Activated T-cell treated with anti-CD3 and anti-CD28 coated beads, Interleukin-2, amount 50 U/mL, for 72 hours (primary cell): ENCODE measurements at places on chromosomes 2 and 18. TPM values are rescaled to one million over a fixed set of nuclear protein-coding genes. Genes with fewer than 3 reads are reported as not detected.
A peak's percentile ranks its signal among the peaks of the same experiment; 100 is the strongest.

DNA sequence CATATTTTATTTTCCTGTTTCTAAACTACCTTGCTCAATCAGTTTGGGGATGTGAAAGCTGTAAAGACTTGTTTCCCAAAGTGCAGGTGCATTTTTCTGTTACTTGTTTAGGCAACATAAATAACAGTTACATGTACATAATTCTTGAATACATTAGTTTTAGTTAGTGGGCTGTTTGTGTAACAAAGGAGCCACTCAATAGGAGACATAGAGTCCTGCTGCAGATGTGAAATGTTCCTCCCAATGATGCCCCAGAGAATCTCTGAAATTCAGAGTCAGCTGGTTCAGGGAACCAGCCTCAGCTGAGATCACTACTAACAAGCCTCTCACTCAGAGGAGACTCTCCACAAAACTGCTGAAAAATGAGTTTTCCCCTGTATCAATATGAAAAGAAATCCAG lies 91.5 kb upstream of the TWSG1 start:
- H3K27ac ChIP-seq = peak overlapping the region; percentile 97
- no peaks in the 10 kb centered on the region for H3K4me1 ChIP-seq
- no peak for DNase-seq
- H3K36me3 ChIP-seq = peaks cover 25% of the 10 kb centered on the region
- no peak overlapping the region for H3K4me3 ChIP-seq

DNA sequence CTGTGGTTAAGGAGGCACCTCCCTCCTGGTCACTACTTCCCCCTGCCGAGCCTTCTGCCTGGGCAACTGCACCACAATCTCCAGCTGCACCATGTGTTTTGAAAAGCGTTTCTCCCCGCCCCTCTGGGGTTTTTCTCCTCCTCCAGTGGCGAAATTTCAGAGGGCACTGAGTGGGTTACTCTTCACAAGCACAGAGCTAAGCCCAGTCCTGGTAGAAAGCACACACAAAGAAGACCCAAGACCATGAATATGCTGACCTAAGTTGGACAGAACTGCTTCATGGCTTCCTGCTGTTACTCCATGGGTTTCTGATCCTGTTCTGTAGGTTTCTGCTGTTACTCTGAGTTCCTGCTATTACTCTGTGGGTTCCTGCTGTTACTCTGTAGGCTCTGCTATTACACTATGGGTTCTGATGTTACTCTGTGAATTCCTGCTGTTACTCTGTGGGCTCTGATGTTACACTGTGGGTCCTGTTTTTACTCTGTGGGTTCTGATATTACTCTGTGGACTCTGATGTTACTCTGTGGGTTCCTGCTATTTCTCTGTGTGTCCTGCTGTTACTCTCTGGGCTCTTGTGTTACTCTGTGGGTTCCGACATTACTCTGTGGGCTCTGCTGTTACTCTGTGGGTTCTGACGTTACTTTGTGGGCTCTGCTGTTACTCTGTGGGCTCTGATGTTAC lies 216.6 kb downstream of the RTP5 start:
- peak overlapping the region; percentile 43 for H3K4me3 ChIP-seq
- peak overlapping the region; percentile 20 for H3K27ac ChIP-seq
- peaks cover 29% of the 10 kb centered on the region for H3K4me1 ChIP-seq
- H3K27me3 ChIP-seq = no peaks in the 10 kb centered on the region
- no peaks in the 10 kb centered on the region for H3K36me3 ChIP-seq
- DNase-seq = peak; percentile 50

DNA sequence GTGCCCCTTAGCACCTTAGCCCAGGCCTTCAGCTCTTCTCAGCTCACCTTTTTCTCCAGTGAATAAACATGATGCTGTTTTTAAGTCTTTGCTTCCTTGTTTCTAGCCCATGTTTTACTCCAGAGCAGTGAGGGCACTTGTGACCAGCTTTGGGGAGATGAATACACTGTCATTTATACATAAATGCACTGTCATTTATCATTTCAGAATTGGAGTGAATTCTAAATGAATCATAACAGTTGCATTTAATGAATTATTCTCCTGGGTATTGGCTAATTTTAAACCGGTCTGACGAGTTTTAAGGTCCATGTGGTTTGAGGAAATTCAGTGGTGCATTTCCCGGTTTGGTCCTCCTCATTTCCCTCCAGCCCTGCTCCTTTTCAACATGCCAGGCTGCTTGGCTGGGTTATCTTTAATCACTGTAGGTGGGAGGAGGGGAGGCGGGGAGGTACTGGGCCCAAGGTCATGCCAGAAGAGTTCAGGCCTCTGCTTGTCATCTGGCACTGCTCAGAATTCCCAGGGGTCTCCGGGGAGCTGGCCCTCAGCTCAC lies 23.9 kb downstream of the PRKCE start:
- DNase-seq = no peak
- H3K27ac ChIP-seq = no peak overlapping the region
- no peaks in the 10 kb centered on the region for H3K4me1 ChIP-seq
- H3K36me3 ChIP-seq = no peaks in the 10 kb centered on the region
- no peak overlapping the region for H3K4me3 ChIP-seq

- no peak for DNase-seq
- no peak overlapping the region for H3K27ac ChIP-seq
- H3K4me1 ChIP-seq = no peaks in the 10 kb centered on the region
- peaks cover 7% of the 10 kb centered on the region for H3K27me3 ChIP-seq
- H3K4me3 ChIP-seq = no peak overlapping the region
These were observed 69.4 kb upstream of the MMADHC start for GRCh38 chr2:149656996-149657395.

Gene HNMT
- not detected for total RNA-seq

Gene GCG
- not detected for total RNA-seq

Gene RAX
- total RNA-seq = not detected

Gene CNGA3
- not detected for total RNA-seq

GRCh38 chr2:167759531-167759930 lies 487.9 kb downstream of the STK39 start:
- DNase-seq = no peak
- H3K36me3 ChIP-seq = no peaks in the 10 kb centered on the region
- H3K4me1 ChIP-seq = no peaks in the 10 kb centered on the region
- no peak overlapping the region for H3K27ac ChIP-seq
- H3K4me3 ChIP-seq = no peak overlapping the region
- H3K27me3 ChIP-seq = peaks cover 6% of the 10 kb centered on the region

DNA sequence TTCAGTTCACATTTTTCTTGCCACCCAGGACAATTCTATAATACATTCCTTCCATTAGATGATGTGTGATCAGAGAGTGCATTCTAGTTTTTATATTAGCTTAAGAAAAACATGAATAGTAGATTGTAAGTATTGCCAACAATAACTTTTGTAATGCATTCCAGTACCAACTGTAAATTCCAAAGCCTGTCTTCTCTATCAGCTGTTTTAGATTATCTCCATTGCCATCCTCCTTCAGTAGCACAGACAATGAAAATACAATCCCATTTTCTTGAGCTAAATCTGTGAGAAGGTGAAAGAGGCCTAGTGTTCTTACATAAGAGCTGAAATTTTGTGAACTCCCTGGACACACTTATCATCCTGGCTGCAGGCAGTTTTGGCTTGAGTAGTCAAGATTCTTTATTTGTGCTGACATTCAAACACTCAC lies 103.9 kb downstream of the CCBE1 start:
- no peaks in the 10 kb centered on the region for H3K4me1 ChIP-seq
- DNase-seq = no peak
- H3K36me3 ChIP-seq = no peaks in the 10 kb centered on the region
- no peak overlapping the region for H3K27ac ChIP-seq

Gene XIRP2
- not detected for total RNA-seq

GRCh38 chr18:75548353-75548905 lies 120.9 kb upstream of the SMIM21 start:
- peaks cover 44% of the 10 kb centered on the region for H3K27me3 ChIP-seq
- H3K27ac ChIP-seq = no peak overlapping the region
- H3K36me3 ChIP-seq = no peaks in the 10 kb centered on the region
- H3K4me1 ChIP-seq = no peaks in the 10 kb centered on the region
- DNase-seq = no peak

DNA sequence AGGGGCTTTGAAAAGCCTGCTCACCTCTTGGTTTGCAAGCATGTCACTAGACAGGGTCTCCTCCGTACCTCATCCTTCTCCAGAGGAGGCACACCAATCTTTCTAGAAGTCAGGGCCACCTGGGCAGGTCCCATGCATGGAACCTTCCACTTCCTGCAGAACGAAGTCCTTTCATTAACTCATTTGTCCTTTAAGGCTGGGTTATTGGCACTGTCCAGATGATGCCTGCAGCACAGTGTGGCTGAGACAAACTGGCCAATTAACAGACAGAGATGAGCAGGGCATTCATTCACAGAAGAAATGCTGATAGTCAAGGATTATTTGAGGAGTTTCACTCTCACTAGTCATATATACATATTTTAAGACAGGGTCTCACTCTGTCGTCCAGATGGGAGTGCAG lies 245.3 kb downstream of the TFCP2L1 start:
- no peak overlapping the region for H3K27ac ChIP-seq
- H3K4me1 ChIP-seq = no peaks in the 10 kb centered on the region
- no peak overlapping the region for H3K4me3 ChIP-seq
- peaks cover 16% of the 10 kb centered on the region for H3K27me3 ChIP-seq
- no peaks in the 10 kb centered on the region for H3K36me3 ChIP-seq

- no peaks in the 10 kb centered on the region for H3K4me1 ChIP-seq
- no peaks in the 10 kb centered on the region for H3K27me3 ChIP-seq
- DNase-seq = no peak
These were observed 58.1 kb downstream of the CYP26B1 start for GRCh38 chr2:72089537-72089936.

Gene ECEL1
- total RNA-seq = 2.5 TPM
